PC-9 (cell line): ENCODE measurements at places on chromosomes 11 and 22.

GRCh38 chr11:27650988-27651387 lies 49.3 kb downstream of the BDNF start:
- DNase-seq, result no peak

GRCh38 chr22:24030186-24030702 lies 19.1 kb downstream of the CABIN1 start:
- no peak for DNase-seq

DNA sequence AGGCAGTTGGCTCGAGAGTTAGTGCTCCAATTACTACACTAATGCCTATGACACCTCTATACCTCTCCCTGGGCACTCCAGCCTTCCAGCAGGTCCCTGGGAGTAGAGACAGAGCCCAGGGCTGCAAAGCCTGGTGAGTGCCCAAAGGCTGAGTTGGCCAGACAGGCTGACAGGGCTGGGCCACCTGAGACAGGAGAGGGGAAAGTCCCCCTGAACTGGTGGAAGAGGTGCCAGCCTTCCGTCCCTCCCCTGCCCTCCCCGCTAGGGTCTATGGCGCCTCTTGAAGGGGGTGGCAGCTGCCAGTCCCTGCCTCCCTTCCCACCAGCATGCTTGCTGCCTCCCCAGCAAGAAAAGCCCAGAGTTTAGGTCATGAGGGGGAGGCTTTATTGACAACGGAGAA lies 3.0 kb downstream of the KCNJ11 start:
- no peak for DNase-seq

- peak; percentile 95 for DNase-seq
These were observed 2.6 kb upstream of the GCAT start for GRCh38 chr22:37804881-37805809.

DNA sequence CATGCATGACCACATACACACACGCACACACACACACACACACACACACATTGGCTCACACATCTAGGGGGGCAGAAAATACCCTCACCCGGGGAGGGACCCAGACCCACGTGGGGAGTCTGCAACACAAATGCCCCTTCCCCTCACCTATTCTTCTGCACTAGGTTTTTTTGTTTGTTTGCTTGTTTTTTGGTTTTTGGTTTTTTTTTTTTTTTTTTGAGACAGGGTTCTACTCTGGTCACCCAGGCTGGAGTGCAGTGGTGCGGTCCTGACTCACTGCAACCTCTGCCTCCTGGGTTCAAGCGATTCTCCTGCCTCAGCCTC lies 28.4 kb downstream of the WEE1 start:
- DNase-seq, result no peak

GRCh38 chr22:49617866-49618676 lies 209.6 kb downstream of the BRD1 start:
- no peak for DNase-seq

GRCh38 chr11:62439785-62440602 lies 21.2 kb downstream of the SCGB1A1 start:
- DNase-seq, result no peak
